Stimulated activated CD8-positive, alpha-beta memory T cell treated with anti-CD3 and anti-CD28 coated beads, Interleukin-15, amount 100 ng/mL, for 1 hour (primary cell): ENCODE measurements at places on chromosomes 5 and 9.

DNA sequence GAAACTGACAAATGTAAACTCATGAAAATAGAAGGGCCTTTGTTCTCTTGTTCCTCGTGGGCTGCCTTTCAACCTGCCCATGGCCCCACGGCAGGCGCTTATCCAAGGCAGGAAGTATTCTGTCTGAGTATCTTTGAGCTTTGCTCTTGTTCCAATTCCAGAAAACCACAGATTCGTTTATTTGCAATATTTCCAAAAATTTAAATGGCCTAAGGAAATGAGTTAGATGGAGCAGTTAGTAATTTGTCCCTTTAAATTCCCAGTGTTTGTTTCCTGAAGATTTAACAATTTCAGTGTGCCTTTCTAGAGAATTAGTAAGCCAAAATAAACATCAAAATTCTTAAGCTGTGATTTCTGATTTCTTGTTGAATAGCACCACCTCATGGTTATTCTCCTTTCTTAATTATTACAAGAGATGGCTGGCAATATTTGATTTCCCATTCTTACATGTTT, 299.4 kb upstream of the RASA1 start:
- DNase-seq, result no peak

DNA sequence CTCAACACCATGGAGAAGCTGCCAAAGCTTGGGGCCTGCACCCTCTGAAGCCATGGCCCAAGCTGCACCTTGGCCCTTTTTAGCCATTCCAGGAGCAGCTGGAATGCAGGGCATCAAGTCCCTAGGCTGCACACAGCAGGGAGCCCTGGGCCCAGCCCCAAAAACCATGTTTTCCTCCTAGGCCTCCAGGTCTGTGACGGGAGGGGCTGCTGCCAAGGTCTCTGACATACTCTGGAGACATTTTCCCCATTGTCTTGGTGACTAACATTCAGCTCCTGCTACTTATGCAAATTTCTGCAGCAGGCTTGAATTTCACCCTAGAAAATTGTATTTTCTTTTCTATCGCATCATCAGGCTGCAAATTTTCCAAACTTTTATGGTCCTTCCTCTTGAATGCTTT, 64.6 kb downstream of the ELOVL7 start:
- DNase-seq, result no peak

DNA sequence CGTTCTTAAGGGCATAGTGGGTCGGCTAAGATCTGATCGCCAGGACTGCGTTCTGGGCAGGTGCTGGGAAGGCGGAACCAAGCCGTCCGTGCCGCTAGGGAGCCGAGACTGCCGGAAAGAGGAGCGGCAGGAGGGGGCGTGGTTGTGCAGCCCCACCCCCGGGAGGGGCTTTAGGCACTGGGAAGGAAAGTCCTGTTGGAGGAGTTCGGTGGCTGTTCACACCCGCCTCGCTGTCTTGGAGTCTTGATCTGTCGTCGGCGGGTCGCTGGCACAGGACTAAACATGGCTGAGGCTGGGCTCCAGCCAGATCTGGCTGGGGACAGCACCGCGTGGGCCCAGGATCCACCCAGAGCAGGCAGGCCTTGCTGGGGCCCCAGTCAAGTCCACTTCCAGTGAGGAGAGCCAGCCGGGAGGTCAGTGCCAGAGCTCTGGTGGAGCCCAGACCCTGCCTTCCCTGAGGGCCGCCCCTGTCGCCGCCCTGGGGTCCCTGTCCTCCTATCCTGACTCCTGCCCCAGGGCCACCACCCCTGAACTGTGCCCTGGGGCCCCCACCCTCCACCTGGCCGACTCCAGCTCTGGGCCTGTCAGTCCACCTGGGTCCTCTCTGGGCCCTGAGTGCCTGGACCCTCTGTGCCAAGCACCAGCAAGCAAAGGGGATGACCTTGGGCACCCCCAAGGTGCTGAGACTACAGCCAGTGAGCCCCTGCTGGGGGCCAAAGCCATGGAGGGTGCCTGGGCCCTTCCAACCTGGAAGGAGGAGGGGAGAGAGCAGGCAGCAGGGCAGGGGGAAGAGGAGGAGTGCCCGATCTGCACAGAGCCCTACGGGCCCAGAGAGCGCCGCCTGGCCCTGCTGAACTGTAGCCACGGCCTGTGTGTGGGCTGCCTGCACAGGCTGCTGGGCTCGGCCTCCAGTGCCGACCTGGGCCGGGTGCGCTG, 4.5 kb downstream of the RNF208 start:
- DNase-seq, result no peak

DNA sequence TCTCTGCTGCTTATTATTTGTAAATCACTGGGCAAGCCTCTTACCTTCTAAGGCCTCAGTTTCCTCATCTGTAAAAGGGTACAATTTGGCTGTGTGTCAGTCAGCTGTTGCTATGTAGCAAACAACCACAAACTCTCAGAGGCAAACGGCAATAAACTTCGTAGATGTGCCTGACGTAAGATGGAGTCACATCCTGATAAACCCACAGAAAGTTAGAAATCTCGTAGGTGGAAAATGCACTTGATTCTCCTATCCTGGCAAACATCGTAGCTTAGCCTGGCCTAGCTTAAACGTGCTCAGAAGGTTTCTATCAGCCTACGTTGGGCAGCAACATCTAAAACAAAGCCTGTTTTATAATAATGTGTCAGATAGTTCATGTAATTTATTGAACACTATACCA, 35.0 kb upstream of the UNC5A start:
- DNase-seq, result no peak

- DNase-seq, result no peak
These were observed 1.5 kb downstream of the AK6 start for GRCh38 chr5:69367697-69368279.

- DNase-seq, result no peak
These were observed 8.0 kb downstream of the STC2 start for GRCh38 chr5:173320259-173320658.

DNA sequence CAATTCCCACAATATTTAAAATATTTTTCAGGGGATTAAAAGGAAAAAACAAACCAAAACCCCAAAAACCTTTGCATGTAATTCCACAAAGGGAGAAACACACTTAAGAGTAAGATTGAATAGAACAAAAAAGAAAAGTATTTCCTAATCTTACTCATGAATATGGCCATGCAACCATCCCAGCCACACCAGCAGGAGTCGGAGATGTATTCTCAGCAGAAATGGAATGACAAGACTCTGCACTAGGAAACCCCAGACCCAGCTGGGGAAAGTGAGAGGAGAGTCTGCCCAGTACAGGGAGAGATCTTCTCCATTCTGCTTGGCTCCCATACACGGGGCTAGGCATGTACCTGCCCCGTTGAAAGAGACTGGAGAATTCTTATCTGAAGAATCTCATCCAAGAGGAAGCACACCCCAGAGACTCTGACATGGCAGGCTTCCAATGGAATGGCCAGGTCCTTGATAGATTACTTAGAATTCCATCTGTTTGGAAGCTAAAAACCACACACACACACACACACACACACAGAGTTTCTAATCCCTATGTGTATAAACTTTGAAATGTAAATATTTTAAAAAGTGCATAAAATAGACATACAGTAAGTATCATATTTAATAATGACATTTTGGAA, 118.8 kb downstream of the GADD45G start:
- no peak for DNase-seq

DNA sequence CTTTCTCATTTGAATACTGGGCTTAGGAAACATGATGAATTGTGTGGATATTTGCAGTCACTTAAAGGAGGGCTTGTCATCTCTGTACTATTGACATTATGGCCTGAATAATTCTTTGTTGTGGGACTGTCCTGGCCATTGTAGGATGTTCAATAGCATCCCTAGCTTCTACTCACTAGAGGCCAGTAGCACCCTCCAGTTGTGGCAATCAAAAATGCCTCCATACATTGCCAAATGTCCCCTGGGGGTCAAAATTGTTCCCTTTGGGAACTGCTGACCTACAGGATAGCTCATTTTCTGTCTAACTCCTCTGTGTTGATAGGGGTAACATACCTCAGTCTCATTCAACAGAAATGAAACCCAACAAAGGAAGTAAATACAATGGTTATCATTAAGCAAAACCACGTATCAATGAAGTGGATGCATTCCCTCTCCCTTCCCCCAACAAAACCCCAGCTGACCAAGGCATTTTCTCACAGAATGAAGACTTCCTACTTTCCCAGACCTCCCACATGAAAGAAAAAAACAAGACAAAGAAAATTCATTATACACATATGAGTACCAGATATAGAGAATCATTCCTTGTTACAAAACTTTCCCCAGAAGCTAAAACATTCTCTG, 18.1 kb downstream of the FYB1 start:
- DNase-seq, result no peak

- DNase-seq, result no peak
These were observed 28.5 kb upstream of the PHF24 start for GRCh38 chr9:34929506-34930102.

GRCh38 chr5:153880106-153880505, 158.6 kb downstream of the FAM114A2 start:
- DNase-seq, result no peak

- DNase-seq, result no peak
These were observed 16.4 kb downstream of the PPP3R2 start for GRCh38 chr9:101578378-101578777.

DNA sequence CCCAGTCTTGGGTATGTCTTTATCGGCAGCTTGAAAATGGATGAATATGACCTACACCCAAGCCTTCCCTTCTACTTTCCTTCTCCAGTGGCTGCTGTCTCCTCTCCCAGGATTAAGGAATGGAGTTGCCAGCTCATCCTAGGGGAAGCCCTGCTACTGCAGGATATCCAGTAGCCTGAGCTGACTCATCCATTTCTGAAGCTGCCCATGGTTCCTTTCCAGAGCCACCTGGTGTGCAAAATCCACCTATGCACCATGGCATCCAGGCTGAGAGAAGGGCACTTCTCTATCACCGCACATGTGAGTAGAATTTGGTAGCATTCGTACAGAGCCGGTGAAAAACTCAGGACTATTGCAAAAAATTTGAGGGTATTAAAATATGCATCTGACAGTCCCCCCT, 290.8 kb downstream of the YTHDC2 start:
- no peak for DNase-seq

GRCh38 chr9:72601615-72602014, 80.2 kb downstream of the TMC1 start:
- no peak for DNase-seq

- DNase-seq, result no peak
These were observed 557.9 kb downstream of the CAAP1 start for GRCh38 chr9:26334706-26335105.

GRCh38 chr9:90991953-90992352, 190.3 kb downstream of the SYK start:
- DNase-seq, result no peak

- DNase-seq, result no peak
These were observed 298.3 kb downstream of the CSNK1G3 start for GRCh38 chr5:123810253-123810652.

DNA sequence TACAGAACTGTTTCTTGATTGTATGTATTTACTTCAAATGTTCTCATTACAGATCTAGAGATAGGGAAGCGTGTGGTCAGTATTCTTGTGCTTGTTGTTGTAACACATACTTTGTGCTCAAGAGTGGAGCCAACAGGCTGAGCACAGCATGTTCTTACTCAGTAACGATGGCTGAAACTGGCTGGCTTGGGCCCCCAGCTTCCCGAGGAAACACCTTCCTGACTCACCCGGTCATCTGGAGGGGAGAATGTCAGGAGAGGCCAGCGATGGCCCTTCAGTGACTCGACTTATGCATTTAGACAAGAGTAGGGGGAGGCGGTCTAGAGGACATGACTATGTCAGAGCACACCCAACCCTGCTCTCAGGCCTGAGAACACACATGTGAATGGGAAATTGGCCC, 25.6 kb downstream of the ZNF474 start:
- DNase-seq, result no peak

DNA sequence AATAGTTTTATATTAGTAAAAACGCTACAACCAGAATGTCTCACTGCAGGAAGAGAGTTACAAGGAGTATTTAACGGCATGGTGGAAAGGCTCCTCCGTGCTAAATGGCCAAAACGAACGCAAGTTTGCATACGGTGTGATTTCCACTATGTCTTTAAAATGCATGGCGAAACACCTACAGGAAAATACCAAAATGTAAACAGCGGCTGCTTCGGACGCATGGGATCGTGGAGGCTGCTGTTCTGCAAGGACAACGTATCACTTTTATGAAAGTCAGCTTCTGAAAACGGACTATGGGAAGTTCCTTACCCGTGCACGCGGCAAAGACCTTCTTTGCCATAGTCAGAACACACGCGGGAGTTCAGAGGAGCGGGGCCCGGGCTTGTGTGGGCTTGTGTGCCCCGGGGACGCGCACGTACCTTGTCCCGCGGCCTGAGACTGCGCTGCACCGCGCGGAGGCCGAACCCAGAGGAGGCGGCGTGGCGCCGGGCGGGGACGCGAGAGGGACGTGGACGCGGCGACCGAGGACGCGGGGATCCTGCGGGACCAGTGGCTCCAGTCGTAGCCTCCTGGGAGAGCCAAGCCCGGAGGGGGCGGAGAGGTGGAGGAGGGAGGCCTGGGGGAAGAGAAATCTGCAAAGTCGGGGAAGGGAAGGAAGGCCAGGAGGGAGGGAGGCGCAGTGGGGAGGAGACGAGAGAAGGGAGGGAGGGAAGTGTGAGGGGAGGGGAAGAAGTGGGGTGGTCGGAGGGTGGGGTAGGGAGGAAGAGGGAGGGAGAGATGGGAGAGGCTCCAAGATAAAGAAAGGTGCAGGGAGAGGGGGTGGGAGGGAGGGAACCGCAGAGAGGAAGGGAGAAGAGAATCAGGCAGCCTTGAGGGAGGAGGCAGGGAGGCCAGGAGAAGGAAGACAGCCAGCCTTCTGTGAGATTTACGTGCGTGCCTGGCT, at the start of gene CMBL:
TSS of gene CMBL (minus strand) at position 697 of the 943 bp plus-strand sequence. CDS start 17,140 bp downstream, outside the sequence.
- no peak for DNase-seq

- DNase-seq, result no peak
These were observed 240.5 kb upstream of the CHD1 start for GRCh38 chr5:99169309-99169708.

GRCh38 chr5:136162008-136162407, 29.4 kb downstream of the SMAD5 start:
- no peak for DNase-seq

DNA sequence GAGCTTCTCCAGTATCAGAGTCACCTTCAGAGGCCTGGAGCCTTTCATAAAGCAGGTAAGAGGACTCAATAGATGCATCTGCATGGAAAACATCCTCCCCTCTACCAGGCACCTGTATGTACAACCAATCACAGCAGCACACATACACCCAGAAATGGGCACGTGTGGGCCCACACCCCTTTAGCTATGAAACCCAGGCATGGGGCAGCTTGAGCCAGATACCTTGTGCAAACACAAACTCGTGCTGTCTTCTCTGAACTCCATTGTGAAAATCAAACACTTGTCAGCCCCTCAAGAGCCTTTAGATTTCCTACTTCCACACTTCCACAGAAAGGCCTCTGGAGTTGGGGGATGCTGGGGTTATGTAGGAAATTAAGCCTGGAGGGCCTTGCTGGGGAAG, 1.1 kb upstream of the CSF2 start:
- DNase-seq, result no peak

DNA sequence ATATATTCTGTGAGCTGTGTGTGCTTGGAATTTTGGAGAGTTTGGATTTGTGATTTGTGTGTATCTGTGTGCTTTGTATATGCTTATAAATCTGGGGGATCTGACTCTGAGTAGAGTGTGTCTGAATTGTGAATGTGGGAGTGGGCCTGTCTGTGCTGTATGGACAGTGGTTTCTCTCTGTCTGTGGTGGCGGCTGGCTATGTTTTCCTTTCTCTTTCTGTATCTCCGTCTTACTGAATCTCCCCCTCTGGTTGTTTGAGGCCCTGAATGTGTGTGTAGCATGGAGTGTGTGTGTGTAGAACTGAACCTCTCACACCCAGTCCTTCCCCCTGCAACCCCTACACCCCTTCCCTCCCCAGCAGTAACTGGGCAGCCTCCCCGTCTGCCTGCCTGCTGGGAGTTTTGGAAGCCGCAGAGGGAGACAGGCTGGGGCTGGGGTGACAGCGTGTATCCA, 4.7 kb downstream of the CXXC5 start:
- no peak for DNase-seq

GRCh38 chr9:73810585-73811215, 659.0 kb downstream of the ANXA1 start:
- no peak for DNase-seq
